ENCODE measurements at places on chromosomes 5 and 9.

- DNase-seq: no peak
These were observed 71.6 kb upstream of the XPA start for GRCh38 chr9:97768746-97769145.

DNA sequence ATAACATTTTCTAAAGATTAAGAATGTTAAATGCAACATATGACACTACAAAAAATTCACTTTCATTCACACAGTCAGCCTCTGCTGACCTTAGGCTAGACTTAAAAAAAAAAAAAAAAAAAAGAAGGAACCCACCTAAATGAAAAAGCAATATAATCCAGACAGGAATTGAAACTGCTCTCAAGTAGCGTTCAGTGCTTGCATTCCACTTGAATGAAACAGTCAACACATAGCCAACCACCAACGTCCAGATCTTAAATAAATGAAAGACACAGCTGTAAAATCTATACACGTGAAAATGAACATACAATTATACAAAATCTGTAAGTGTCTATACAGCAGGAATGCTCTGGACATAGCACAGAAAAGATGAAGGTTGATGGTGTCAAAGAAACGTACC lies 11.4 kb downstream of the TMEM245 start:
- DNase-seq: no peak

DNA sequence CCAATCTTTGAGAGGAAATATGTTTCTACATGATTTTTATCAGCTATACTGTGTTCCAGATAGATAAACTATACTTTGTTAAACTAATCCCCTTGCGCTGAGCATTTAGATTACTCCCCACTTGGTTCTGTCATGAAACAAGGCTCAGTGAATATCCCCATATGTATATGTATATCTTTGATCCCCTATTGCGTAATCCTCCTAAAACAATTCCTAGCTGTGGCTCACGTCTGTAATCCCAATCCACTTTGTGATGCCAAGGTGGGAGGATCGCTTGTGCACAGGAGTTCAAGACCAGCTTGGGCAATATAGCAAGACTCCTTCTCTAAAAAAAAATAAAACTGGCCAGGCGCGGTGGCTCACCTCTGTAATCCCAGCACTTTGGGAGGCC lies 2.7 kb downstream of the PHYHD1 start:
- no peak for DNase-seq

- DNase-seq: no peak
These were observed 20.3 kb downstream of the ARPC5L start for GRCh38 chr9:124882231-124882630.

- DNase-seq: no peak
These were observed 369.6 kb upstream of the SEMA6A start for GRCh38 chr5:116944183-116944582.

- DNase-seq: no peak
These were observed 63.1 kb downstream of the HSPA4 start for GRCh38 chr5:133114933-133115310.

DNA sequence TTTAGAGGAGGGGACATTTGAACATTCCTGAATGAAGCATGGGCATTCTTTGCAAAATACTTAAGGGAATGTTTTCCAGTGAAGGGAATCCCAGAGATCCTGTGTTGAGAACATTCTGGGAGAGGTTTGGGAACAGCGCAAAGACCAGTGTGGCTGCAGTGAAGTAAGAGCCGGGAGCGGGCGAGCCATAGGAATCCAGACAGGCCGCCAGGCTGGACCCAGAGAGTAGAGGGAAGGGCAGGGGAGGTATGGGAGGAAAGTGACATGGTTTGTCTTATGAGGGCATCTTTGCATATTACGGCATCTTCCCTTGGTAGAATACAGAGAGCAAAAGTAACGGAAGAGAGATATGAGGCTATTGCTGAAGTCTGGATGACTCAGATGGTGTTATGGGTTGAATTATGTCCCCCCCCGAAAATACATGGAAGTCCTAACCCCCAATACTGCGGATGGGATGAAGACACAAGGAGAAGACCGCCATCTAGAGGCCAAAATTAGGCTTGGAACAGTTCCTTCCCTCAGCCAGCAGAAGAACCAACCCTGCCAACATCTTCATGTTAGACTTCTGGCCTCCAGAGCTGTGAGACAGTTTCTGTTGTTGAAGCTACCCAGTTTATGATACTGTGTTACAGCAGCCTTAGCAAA lies 268.2 kb downstream of the MAST4 start:
- DNase-seq: peak; percentile 13

- DNase-seq: peak; percentile 78
These were observed 226.5 kb upstream of the MAP3K1 start for GRCh38 chr5:56588636-56589480.

DNA sequence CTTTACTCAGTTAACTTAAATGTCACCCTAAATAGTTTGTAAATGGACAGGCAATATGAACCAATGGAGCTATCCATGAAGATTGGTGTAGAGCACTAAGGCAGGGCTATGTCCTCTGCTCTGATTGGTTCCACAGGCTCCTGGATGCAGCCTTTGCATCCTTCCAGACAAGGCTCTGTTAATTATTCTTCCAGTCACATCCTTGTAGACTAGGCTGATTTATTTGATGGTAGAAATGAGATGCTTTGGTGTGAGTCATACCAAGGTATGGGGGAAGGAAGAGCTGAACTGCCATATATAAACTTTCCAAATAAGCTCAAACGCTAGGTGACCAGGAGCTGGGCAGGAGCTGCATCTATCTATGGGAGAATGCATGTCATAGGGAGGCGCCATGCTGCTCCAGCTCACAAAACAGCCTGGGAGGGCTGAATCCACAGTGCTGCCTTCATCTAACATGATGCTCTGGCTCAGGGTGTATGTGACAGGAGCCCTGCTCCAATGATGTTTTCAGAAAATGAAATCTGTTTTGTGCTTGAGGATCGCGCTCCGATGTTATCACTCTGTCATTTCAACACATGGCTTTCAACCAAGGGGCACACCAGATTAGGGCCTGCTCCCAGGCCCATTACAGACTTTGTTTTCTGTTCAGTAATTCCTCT lies 818.0 kb upstream of the ZNF608 start:
- no peak for DNase-seq

- DNase-seq: no peak
These were observed 475.7 kb upstream of the CYLC2 start for GRCh38 chr9:102519423-102519822.

GRCh38 chr9:136604823-136605525 lies 57.7 kb upstream of the EGFL7 start:
- no peak for DNase-seq

DNA sequence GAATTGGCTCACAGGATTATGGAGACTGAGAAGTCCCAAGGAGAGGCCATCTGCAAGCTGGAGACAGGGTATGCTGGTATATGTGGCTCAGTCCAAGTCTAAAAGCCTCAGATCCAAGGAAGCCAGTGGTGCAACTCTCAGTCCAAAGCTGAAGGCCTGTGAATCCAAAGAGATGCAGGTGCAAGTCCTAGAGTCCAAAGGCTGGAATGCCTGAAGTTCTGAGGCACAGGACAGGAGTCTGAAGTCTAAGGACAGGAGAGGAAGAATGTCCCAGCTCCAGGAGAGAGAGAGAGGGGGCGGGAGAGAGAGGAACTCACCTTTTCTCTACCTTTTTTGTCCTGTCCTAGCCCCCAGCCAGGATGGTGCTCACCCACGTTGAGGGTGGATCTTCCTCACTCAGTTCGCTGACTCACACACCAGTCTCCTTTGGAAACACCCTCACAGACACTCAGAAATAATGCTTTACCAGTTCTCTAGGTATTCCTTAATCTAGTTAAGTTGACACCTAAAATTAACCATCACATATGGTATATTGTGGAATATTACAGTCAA lies 49.6 kb downstream of the KCNN2 start:
- DNase-seq: no peak

- no peak for DNase-seq
These were observed 13.6 kb downstream of the NIPAL4 start for GRCh38 chr5:157473383-157474320.

DNA sequence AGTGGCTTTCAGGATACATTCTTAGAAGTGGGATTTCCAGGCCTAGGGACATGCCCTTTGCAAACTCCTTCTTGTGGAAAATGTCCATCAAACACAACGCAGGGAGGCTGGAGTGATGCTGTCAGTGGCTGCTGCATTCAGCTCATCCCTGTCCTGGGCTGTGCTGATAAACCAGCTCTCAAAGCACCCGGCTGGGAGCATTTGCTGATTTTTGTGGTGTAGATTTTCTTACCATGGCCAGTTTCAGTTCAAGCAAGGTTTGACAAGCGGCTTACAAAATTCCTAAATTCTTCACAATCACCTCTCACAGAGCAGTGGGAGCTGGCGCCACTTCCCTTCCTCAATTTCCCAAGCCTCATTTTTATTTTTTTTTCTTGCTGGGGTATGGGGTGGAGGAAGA lies 28.2 kb downstream of the FAM163B start:
- no peak for DNase-seq

GRCh38 chr5:132457371-132458225 lies 33.0 kb downstream of the IRF1 start:
- no peak for DNase-seq

- DNase-seq: no peak
These were observed 205.8 kb downstream of the GABBR2 start for GRCh38 chr9:98502976-98503325.

GRCh38 chr5:8295141-8295540 lies 426.2 kb downstream of the MTRR start:
- DNase-seq: no peak
